ENCODE measurements at places on chromosomes 3 and 15. TPM values are rescaled to one million over a fixed set of nuclear protein-coding genes. Genes with fewer than 3 reads are reported as not detected.

GRCh38 chr3:107221856-107222255 is 155.4 kb upstream of the CCDC54 start:
- DNase-seq: peak; percentile 87

GRCh38 chr3:186280737-186281136 is 81.3 kb downstream of the DGKG start:
- peak; percentile 20 for DNase-seq

- DNase-seq: no peak
Observed at GRCh38 chr3:143581972-143582722, 266.1 kb downstream of the SLC9A9 start.

DNA sequence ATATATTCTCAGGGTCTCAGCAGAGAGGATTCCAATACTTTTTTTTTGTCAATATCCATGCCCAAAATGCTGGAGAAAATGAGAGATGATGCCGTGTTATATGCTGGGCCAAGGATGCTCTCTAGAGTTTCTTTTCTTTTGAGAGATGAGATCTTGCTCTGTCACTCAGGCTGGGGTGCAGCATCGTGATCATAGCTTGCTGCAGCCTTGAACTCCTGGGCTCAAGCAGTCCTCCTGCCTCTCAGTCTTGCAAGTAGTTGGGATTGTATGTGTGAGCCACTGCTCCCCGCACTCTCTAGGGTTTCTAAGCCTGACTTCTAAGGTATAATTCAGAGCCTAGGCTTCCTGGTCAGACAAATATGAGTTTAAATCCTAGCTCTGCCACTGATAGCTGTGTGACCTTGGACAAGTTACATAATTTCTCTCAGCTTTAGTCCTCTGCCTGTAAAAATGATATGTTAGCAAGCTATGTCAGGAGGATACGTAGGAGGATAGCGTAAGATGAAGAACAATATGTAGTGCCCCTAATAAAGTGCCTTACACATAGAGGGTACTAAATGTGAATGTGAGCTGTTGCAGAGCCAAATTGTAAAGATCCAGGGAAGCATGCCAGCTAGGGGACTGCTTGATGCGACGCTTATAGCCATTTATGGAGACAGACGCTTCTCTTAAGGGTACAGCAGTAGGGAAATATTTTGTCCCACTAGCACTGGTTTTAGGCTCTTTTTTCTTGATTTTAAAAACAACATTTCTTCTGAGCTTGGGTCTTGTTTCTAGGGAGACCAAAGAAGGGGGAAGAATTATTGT is 7.4 kb downstream of the STARD9 start:
- no peak for DNase-seq

- no peak for DNase-seq
Observed at GRCh38 chr3:112345681-112346080, 12.7 kb downstream of the CD200 start.

DNA sequence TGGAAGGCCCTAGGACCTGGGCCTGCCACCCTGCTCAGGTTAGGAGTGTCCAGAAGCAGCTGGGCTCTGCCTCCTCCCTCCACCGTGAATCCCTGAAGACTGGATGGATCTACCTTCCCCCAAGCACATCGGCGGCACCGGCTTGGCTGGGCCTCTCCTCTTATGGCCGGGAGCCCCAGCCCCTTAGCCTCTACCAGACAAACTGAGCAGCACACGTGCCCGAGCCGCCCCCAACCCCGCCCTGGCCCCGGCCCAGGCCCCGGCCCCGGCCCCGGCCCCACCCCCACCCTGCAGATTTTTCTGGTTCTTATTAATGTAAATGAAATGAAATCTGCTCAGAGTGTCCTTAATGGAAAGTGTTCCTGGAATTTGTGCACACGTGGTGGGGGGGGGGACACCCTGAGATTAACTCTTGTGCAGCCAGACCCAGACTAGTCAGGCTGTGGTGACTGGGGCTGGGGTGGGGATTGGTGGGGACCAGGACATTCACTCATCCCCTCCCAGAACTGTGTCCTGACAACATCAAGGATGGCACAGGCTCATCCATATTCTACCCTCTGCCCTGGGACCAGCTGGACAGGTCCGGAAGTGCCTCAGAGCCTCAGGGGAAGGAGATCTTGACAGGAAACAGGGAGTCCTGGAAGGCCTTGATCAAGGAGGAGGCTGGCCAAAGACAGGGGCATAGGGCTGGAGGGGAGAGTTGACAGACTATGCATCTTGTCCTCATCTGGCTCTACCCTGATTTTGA is 30.9 kb upstream of the SEMA3F start:
- peak; percentile 43 for DNase-seq

DNA sequence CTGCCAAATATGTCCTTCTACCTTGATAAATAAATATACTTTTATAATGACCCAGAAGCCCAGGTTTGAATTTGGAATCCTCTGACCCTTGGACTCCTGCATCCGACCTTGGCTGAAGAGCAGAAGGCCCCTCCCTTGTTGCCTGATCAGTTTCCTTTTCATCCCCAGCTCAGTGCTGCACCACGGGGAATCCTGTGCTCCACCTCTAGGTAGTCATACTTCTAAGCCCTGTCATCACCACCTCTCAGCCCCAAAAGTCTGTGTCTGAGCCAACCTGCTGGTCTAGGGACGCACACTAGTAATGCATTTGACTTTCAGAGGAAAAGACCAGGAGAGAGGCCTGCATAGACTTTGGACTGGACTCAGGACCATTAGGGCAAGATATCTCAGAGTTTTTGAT is 310.6 kb downstream of the NLGN1 start:
- DNase-seq: peak; percentile 36

DNA sequence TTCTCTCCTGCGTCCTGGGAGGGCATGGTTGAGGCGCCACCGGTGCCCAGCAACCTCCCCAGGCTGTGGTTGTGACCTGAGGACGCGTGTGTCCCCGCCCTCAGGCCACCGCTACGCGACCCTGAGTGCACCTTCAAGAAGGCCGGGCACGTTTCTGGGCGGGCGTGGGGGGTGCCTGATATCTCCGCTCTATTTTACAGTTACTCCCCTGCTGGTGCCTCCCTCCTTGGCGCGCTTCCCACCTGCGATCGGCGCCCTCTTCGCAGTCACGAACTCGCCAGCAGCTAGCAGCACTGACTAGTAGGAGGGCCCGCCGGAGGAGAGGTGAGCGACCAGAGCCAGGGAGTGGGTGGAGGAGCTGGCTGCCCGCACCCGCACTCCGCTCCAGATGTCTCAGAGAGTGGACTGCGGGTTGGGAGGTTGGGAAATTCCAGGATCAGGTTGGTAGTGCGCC is 43.2 kb upstream of the POLG start:
- DNase-seq: no peak

GRCh38 chr3:71133865-71134264 is 449.7 kb downstream of the FOXP1 start:
- DNase-seq: no peak

DNA sequence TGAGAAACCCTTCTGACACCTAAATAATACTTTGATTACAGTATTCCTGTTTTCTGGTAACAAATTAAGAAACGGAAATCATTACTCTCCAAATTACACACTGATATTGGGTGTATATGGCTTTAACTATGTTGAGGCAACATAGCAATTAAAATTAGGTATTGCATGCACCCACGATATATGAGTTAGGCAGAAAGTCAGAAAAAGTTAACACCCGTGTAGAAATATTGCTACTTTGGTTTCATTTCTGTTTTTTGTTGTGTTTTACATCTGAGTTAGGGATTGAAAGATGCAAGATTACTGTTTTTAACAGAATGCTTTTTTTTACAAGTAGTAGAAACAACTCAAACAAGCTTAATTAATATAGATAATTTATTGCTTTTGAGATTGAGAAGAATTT is 327.8 kb downstream of the GBE1 start:
- DNase-seq: no peak

DNA sequence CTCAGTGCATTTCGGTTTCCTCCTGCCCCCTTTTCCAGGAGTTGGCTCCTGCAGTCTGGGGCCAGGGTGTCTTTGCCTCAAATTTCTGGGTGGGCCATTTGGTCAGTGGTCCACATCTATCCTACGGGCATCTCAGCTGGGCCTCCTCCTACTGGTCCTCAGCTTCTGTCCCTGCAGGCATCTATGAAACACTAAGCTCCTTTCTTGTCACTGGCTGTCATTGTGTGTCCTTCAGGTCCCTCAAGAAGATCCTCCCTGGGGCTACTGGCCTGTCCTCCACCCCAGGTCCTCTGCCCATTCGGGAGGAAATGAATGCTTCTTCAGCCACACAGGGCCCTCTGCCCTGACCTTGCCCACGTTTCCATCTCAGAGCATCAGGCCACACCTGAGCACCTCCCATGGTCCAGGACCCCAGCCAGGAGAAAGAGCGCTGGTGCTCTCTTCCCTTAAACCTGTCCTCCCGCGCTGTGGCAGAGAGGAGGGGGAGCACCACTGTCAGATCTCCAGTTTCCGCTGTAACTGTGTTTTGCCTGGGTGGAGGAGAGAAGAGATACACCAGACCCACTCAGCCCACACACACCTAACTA is 1.8 kb downstream of the PRR23E start:
- no peak for DNase-seq

GRCh38 chr3:39114456-39114855 is 7.0 kb downstream of the TTC21A start:
- DNase-seq: no peak

DNA sequence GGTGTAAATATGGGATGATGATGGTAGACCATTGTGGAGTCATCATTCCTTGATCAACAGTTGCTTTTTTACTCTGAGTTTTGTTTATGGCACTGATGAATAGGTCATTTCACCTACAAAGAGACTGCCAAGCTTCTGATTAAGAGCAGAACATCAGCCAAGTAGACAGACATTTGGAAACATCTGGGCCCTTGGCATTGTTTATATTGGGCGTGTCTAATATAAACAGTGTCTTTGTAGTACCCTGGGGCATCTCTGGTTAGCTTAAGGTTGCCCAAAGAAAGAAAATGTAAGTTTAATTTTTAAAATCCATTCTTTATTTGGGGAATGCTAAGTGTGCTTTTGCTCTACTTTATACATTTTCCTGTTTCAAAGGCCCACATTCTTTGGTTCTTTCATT is 377.0 kb downstream of the FEZF2 start:
- peak; percentile 36 for DNase-seq

GRCh38 chr3:125051715-125052581 is 3.8 kb downstream of the HEG1 start:
- DNase-seq: peak; percentile 92

GRCh38 chr3:54578417-54578816 is 349.4 kb downstream of the LRTM1 start:
- DNase-seq: peak; percentile 21

- DNase-seq: no peak
Observed at GRCh38 chr3:3792391-3792790, 6.8 kb upstream of the LRRN1 start.

DNA sequence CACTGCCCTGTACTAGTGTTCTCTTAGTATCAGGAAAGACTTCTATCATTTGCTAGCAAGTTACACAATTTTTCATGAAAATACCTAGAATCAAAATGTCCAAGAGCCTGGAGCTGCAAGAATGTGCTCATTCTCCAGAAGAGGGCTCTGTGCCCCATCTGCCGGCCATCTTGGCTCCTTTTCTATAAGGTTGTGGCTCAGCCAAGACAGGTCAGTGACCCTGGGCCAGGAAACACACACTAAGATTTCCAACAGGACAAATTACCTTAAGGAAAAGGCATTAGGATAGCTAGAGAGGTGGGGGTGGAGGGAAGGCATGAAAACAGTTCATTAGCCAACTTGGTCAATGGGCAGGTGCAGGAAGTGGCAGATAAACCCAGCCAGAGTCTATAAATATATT is 20.7 kb downstream of the TIMP4 start:
- DNase-seq: peak; percentile 46

DNA sequence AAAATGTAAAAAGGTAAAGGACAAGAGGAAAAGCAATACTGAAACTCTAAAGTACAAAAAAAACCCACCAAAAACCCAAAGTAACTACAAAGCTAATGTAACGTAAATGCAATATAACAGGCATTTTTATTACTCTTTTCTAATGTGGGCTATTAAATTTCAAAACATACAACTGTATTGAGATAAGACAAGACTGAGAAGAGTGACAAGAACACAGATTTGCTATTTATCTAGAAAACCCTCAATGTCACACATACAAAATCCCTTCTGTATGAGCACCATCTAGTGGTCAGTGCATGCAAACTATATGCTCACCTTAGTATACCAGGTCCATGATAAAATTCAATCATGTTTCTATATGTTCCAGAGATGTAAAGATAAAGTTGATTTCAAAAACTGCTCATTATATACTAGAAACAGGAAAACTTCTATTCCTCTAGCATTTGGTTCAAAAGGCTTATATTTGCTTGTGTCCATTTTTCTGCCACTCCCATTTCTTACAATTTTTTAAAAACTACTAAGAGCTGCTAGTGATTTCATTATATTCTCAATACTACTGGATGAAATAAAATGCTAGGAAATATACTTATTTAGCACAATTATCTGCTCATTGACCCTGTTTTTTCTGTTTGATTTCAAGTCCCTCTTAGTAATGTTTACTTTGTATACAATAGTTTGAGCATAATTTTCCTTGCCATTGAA is 111.4 kb downstream of the DLG1 start:
- DNase-seq: peak; percentile 70

DNA sequence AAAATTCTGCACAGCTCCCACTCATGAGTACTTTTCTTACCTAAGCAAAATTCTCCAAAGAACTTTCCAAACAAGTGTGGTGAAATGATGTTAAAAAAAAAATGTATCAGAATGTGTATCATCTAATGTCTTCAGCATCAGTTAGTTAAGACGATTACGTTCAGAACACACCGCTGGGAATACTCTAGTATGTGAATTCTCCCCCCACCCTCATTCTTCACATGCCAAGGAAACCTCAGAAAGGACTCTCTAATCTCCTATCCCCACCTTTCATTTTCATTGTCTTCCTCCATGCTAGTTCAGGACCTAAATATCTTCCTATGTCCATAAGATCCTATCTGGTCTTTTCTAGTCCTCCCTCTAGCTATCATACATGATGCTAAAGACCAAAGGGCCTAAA is 457.4 kb downstream of the SHQ1 start:
- no peak for DNase-seq

GRCh38 chr3:30226601-30227151 is 379.7 kb upstream of the TGFBR2 start:
- DNase-seq: no peak

DNA sequence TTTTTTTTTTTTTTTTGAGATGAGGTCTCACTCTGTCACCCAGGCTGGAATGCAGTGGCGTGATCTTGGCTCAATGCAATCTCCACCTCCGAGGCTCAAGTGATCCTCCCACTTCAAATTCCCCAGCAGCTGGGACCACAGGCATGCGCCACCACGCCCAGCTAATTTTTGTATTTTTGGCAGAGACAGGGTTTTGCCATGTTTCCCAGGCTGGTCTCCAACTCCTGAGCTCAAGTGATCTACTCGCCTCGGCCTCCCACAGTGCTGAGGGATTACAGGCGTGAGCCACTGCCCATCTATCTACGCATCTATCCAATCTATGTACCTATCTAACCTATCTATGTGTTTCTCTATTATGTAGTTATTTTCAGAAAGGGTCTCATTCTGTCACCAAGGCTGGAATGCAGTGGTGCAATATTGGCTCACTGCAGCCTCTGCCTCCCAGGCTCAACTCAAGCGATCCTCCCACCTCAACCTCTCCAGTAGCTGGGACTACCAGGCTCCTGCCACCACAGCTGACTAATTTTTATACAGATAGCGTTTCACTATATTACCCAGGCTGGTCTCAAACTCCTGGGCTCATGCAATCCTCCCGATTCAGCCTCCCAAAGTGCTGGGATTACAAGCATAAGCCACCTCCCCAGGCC is 20.2 kb upstream of the GPX1 start:
- DNase-seq: peak; percentile 73

Gene FBN1
- 123 TPM for total RNA-seq

Gene ANKUB1
- total RNA-seq: not detected

Gene GATA2
- 36.3 TPM for total RNA-seq

Gene TMEM212
- total RNA-seq: not detected

Gene STRIT1
- total RNA-seq: not detected

Gene ACAD11
- total RNA-seq: 14.6 TPM

Gene TMEM266
- not detected for total RNA-seq

Gene ECE2
- total RNA-seq: not detected

Gene P2RY1
- 0.02 TPM for total RNA-seq
